ENCODE measurements at places on chromosomes 13 and 19.

GRCh38 chr13:24183741-24184182 is 23.2 kb downstream of the SPATA13 start:
- no peak for DNase-seq
- H3K4me1 ChIP-seq, result peaks cover 5% of the 10 kb centered on the region
- H3K27ac ChIP-seq, result no peak overlapping the region

- H3K27me3 ChIP-seq, result no peaks in the 10 kb centered on the region
- H3K4me3 ChIP-seq, result no peak overlapping the region
- H3K36me3 ChIP-seq, result no peaks in the 10 kb centered on the region
- H3K4me1 ChIP-seq, result no peaks in the 10 kb centered on the region
These were observed 301.0 kb downstream of the TBC1D4 start for GRCh38 chr13:75180805-75181455.

DNA sequence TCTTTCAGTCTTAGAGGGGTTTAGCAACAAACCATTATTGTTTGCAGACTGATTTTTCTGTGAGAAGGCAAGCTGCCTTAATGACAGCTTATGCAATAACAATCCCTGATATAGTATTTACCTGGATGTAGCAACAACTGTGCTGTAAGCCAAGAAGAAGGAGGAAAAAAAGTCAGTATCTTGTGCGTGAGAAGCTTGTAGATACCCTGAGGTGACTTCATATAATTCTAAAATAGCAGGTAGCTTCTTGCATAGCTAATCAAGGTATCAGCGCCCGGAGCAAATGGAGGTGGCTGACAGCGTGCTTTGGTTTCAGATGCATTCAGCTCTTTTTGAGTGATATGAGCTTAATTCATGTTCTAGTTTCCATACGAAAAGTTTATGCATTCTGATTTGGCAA is 309.8 kb downstream of the KLF5 start:
- no peak for DNase-seq
- no peaks in the 10 kb centered on the region for H3K4me1 ChIP-seq
- H3K4me3 ChIP-seq, result no peak overlapping the region
- no peak overlapping the region for H3K27ac ChIP-seq
- no peaks in the 10 kb centered on the region for H3K36me3 ChIP-seq
- H3K27me3 ChIP-seq, result no peaks in the 10 kb centered on the region

- no peaks in the 10 kb centered on the region for H3K4me1 ChIP-seq
- H3K4me3 ChIP-seq, result no peak overlapping the region
- H3K36me3 ChIP-seq, result no peaks in the 10 kb centered on the region
- H3K27ac ChIP-seq, result no peak overlapping the region
- no peak for DNase-seq
- H3K27me3 ChIP-seq, result peaks cover 20% of the 10 kb centered on the region
These were observed 2.3 kb upstream of the GPR12 start for GRCh38 chr13:26762745-26763345.
